ENCODE measurements at places on chromosomes 12 and 14.

GRCh38 chr12:28794786-28795185, 354.3 kb upstream of the FAR2 start:
- no peak for DNase-seq

- no peak for DNase-seq
Observed at GRCh38 chr12:7444076-7444475, at the start of gene CD163L1. TSS of gene CD163L1 (minus strand) at chr12:7444153. CDS start at chr12:7444127, 26 bp downstream.

DNA sequence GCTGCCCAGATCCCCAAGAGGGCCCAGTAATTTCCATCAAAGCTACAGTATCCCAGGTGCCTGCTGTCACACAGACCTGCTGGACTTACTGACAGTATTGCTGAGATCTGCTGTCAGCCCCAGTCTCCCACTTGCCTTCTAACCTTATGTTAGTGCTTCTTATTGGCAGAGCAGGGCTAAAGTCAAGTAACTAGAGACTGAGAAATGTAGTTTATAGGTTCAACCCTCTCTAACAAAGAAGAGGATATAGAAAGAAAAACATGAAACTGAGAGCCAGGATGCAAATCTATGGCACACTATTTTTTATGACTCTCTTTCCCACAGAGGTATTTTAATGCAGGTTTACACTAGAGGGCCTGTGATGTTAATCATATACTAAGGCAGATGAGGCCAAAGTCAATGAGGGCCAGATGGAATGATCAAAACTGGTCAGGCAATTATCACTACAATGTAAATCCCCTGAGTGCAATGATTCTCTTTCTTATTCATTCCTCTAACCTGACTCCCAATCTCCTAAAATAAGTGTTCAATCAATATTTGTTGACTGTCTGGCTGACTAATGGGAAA, 781.9 kb downstream of the VRK1 start:
- no peak for DNase-seq

DNA sequence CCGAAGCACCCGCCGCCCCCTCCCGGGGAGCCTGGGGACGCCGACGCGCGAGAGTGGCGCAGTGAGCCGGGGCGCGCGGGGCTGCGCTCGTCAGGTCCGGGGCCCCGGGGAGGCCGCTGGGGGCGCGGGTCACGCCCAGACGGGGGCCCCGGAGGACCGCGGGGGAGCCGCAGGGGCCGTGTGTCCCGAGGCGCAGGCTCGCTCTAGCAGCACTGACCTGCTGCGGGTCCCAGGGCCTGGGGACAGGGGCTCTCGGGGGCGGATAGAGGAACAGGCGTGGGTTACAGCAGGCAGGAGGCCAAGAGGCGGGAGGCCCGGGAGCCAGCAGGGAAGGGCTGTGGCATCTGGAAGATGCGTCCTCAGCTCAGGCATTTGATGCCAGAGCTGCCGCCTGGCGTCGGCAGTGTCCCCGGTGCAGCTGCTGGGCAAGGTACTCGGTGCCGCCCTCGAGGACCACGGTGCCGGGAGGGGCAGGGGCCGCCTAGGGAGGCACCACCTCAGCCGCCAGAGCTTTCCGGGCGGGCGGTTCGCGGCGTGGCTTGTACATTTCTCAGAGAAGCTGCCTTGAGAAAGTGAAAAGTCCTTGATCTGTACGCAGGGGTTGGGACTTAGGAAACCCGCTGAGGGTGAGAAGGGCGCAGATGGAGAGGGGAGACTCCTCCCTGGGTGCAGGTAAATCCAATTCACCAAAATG, 1.2 kb downstream of the WNT5B start:
- no peak for DNase-seq

- no peak for DNase-seq
Observed at GRCh38 chr14:23058654-23059504, 1.6 kb upstream of the CDH24 start.
